Muscle of leg (tissue), 16 donors: ENCODE measurements at places on chromosomes 4 and X.

GRCh38 chr4:898123-898522 is 34.0 kb downstream of the GAK start:
- DNase-seq: no peak
- no peak overlapping the region for H3K4me3 ChIP-seq

- H3K4me3 ChIP-seq: no peak overlapping the region
- no peaks in the 10 kb centered on the region for H3K36me3 ChIP-seq
- DNase-seq: no peak
- no peaks in the 10 kb centered on the region for H3K27me3 ChIP-seq
- H3K27ac ChIP-seq: no peak overlapping the region
These were observed 59.6 kb downstream of the SEC24D start for GRCh38 chr4:118776157-118776954.

GRCh38 chrX:134803551-134804183 is 145.4 kb upstream of the PLAC1 start:
- no peak for DNase-seq
- peaks cover 5% of the 10 kb centered on the region for H3K4me1 ChIP-seq
- no peaks in the 10 kb centered on the region for H3K36me3 ChIP-seq

GRCh38 chr4:83238393-83239248 is 46.0 kb downstream of the COQ2 start:
- H3K27me3 ChIP-seq: no peaks in the 10 kb centered on the region
- no peak overlapping the region for H3K4me3 ChIP-seq
- H3K27ac ChIP-seq: no peak overlapping the region
- no peaks in the 10 kb centered on the region for H3K36me3 ChIP-seq
- no peak for DNase-seq
- no peaks in the 10 kb centered on the region for H3K4me1 ChIP-seq

DNA sequence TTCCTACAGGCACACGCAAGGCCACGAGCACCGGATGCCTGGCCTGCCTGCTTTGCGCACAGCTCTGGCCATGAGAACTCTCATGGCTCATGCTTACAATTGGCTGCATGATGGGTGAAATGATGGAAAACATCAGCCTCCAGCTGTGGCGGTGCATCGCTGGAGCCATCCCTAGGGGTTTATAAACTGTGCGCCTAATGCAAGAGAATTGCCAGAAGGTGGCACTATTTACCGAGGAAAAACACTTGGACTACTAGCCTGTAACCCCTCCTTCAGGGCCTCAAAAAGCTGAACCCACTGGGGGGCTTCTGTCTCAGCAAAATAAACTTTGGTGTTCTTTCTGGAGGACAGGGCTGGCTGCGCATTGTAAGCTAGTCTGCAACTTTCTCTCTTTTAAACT is 51.9 kb downstream of the PHKA2 start:
- no peak overlapping the region for H3K27ac ChIP-seq
- H3K4me1 ChIP-seq: peaks cover 4% of the 10 kb centered on the region
- H3K36me3 ChIP-seq: peaks cover 13% of the 10 kb centered on the region
- H3K27me3 ChIP-seq: peaks cover 38% of the 10 kb centered on the region

DNA sequence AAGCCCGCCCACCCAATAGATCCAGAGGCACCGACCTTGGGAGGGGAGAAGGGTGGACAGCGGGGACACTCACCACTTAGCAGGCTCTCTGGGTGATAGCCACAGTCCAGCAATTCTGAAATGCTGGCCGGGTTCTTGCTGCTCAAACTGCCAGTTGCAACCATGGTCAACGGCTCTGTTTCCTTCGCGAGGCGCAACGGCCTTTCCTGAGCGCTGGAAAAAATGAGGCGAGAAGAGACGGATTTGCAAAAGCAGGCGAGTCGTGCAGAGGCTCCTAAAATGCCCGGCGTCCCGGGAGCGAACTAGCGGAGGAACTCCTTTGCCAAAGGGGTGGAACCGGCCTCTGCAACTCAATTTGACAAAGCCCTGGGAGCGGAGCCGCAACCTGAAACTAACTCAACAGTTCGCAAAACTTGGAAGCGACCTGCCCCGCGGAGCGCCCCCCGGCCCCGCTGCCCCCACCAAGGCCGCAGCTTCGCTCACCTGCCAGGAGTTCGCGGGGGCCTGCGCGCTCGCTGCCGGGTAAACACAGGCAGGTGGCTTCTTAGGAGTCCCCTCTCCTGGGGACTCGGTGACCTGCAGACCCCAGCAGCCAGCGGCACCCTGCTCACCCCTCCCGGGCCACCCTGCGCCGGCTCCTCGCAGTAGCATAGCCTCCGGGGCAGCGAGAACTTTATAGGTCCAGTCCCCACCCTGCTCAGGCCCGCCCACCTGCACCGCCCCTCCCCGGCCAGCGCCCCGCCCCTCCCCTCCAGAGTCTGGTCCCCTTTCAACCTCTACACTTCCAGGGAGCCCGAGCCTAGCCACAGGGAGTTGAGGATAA is at the start of gene DDIT4L:
TSS of gene DDIT4L (minus strand) at position 649 of the 823 bp plus-strand sequence. CDS start at position 164, 485 bp downstream.
- DNase-seq: peak; percentile 69
- peaks cover 7% of the 10 kb centered on the region for H3K27me3 ChIP-seq
- peak within 1 kb of the TSS; percentile 59 for H3K4me3 ChIP-seq
- H3K4me1 ChIP-seq: peaks cover 19% of the 10 kb centered on the region
